ENCODE measurements at places on chromosomes 7 and 10.

- no peak for DNase-seq
These were observed 22.8 kb downstream of the UNC5B start for GRCh38 chr10:71234970-71235685.

GRCh38 chr7:151080067-151080521, 515 bp downstream of the FASTK start:
- DNase-seq, result no peak

DNA sequence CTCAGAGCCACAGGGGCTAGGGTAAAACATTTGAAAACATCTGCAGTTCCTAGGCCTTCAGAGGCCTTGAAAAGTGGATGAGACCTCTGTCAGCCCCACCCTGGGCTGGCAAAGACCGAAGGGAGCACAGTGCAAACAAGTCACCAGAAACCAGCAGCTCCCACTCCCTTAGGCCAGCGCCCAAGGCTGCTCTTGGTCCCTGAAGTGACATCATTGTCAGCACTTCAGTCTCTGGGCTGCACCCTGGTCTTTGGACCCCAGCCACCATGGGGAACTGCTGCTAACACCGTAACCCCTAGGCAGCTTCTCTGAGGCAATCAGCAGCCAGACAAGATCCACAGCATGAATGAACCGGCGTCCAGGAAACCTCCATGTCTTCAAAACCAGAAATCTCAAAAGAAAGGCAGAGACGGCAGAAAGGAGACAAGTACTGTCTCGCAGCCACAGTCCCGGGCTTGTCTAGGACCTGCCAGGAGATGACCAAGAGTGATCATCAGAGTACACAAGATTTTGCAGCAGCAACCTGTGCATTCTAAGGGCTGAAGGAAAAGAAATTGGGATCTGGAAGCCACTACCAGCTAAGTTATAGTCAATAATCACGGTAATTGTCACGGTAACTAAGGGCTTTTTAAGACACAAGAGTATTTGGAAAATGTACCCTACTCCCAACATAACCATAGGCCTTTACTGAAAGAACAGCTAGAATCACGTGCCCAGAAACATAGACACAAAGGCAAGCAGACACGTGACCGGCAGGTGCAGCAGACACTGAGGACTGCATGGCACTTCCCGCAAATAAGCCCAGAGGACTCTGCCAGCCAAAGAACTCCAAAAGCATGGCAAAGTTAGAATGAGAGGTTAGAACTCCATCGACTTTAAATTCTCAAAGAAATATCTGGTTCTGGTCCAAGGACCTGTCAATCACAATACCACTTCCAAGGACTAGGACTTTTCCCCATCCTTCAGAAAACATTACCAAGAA, 23.3 kb downstream of the CPXM2 start:
- no peak for DNase-seq

GRCh38 chr7:29552392-29552791, 11.2 kb upstream of the PRR15 start:
- DNase-seq, result no peak

GRCh38 chr7:157266272-157266671, 70.5 kb upstream of the DNAJB6 start:
- DNase-seq, result no peak

- peak; percentile 23 for DNase-seq
These were observed 123.2 kb upstream of the CACNA2D1 start for GRCh38 chr7:82566752-82567151.

GRCh38 chr10:117768333-117769042, 225.9 kb downstream of the EMX2 start:
- DNase-seq, result no peak

- no peak for DNase-seq
These were observed 559.6 kb downstream of the GATA3 start for GRCh38 chr10:8614054-8614565.

- no peak for DNase-seq
These were observed 285 bp downstream of the CSTF2T start for GRCh38 chr10:51699145-51699474.

GRCh38 chr7:158252837-158253669, 334.6 kb downstream of the PTPRN2 start:
- no peak for DNase-seq

DNA sequence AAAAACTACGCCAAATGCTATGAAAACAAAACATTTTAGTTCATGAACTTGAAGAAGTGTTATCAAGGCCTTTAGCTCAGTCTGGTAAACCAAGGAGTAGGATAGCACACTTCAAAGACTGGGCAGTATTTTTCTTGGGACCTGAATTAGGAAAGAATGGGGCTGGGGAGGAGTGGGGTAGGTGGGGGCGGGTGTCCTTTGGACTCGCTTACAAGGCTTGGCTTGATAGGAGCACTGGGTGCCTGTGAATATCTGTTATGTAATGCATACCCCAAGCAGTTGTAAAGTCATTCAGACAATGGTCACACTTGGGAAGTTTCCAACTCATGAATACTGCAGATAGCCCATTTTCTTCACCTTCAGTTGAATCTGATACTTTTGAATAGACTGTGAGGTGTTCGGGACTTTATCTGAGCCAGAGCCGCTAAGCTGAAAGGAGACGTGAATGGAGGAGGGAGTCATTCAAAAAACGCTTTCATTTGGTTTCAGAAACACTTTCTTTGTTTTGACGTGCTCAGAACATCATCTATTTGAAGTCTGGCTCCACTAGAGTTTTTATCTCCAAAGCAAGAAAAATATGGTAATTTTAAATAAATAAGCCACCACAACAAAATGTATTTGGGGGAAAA, 70.1 kb upstream of the FAM204A start:
- DNase-seq, result no peak
